NCI-H1417 treated with DMSO at 0.1 percent for 48 hours (cell line): ENCODE measurements at places on chromosomes 12 and 14.

DNA sequence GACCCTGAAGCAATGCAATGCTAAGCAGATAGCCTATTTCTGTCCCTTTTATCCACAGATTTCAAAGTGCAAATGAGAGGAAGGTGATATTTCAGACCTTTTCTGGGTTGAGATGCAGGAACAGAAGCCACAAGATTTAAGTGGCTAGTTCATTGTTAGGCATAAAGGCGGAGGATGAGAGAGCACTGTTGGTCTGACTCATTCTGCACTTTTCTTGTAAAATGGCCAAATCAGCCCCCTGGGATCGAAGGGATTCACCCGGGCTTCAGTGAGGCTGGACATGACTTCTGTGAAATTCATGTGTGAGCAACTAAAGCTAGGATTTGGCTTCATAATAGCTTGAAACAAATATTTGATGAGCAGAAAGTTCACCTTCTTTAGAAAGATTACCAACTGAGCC is 101.9 kb upstream of the OVCH1 start:
- no peak for DNase-seq

DNA sequence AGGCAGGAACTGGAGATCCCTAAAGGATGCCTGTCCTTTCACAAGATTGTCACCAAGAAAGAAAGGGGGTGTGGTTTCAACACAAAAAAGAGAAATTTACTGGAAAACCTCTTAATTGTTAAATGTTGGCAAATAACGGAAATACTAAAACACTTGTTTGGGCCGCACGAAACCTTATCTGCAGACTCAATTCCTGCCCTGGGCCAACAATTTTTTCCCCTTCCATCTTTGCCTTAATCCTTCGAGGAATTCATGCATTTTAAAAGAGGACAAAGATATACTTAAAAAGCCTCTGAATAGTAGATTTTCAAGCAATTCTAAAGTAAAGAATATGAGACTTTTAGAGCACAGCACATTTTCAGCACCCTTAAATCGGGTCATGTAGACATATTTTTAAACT is 366.2 kb downstream of the DUSP6 start:
- no peak for DNase-seq

DNA sequence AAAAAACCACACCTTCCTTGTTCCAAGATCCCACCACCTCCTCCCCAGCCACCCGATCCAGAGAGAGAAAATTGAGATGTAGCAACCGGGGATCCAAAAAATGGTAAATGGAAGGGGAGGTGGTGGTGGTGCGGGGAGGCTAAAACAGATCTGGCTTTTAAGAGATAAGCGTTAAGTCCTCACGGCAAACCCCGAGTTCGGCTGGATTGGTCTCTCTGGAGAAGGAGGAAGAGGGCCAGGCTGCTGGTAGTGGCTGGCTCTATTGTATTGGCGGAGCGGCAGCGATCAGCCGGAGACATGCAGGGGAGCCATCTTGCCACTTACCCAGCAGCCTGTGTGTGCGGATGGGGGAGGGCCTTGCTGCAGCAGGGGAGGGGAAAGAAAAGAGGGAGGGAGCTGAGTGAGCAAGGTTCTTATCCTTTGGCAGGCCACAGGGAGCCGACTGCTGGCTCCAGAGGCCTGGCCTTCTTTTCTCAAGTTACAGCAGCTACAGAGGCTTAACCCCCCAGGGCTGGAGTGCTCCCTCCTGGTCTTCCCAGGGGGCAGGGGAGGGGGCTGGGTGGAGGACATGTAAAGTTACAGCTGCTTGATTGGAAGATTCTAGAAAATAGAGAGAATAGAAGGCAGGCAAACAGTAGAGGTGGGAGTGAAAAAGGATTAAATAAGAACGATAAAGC is 14.1 kb upstream of the CDH24 start:
- DNase-seq, result no peak

- no peak for DNase-seq
These were observed 168.1 kb downstream of the SLC38A4 start for GRCh38 chr12:46657453-46658411.

GRCh38 chr14:78834766-78835451 is 664.7 kb downstream of the NRXN3 start:
- DNase-seq, result no peak

DNA sequence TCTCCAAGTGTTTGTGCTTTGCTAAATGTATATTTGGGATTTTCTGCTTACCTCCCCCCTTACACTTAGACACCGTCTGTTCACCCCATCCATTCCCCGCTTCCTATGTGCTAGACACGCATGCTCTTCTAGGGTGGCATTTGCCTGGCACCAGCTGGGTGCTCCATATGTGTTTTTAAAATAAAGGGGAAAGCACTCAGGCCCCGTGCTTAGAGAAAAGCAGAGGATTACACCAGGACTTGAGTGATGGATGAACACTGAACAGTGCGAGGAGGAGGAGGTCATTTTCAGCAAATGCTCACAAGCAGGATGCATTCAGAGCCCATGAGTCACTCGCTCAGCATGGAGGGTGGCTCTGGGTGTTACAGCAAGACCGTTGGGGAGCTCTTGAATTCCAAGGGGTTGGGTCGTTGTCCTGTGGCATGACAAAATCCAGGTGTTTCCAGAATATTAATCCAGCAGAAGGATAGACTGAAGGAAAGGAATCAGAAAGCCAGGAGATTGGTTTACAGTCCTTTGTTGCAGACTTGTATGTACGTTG is 2.9 kb upstream of the BDKRB1 start:
- DNase-seq, result no peak
